Thyroid gland (tissue), 4 donors: ENCODE measurements at places on chromosomes 6 and 20.

DNA sequence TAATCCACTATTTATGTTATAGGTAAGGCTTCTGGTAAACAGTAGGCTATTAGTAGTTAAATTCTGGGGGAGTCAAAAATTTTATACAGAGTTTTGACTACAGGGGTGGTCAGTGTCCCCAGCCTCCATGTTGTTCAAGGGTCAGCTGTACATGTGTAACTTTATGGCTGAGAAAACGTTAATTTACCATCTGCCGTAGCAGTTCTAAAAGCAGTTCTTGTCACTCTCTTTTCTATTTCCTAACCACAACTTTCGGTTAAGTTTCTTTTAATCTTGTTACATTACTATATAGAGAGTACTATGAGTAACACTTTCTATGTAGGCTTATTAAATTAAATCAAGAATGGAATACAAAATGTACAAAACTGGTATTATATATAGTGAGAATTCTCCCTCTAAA lies 21.6 kb upstream of the KIF6 start:
- DNase-seq: no peak

DNA sequence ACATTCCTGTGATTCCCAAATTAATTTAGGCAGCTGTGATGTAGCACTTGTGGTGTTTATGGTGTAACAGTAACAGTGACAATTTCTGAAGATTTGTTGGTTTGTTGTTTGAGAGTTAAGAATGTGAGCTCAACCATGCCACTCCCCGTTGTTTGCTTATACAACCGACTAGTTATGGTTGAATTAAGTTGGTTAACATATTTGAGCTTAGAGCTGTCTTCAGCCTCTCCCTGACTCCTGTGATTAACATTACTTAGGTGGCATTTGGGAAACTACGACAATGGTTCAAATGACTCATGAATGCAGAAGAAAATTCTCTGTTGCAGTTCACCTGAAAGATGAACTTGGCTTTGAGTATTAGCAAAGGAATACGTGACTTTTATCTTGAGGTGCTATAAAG lies 35.9 kb upstream of the PRL start:
- DNase-seq: no peak

DNA sequence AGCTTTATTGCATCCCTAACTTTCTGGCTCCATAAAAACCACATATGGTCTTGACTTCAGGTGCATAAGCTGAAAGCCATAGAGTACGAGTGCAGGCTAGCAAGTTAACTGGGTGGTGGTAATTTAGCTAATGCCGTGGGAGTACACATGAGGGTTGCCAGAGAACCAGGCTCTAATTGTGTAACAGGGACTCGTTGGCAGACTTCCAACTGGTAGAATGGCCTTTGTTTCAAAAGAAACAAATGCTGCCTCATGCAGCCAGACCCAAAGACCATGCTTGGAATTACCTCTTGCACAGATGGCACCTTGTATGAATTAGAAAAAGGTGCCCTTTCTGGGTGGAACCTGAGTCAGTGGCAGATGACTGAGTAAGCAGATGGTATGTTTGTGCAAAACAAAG lies 73.2 kb downstream of the LY86 start:
- DNase-seq: peak; percentile 69

- no peak for DNase-seq
These were observed 56.4 kb upstream of the IYD start for GRCh38 chr6:150312395-150312794.

DNA sequence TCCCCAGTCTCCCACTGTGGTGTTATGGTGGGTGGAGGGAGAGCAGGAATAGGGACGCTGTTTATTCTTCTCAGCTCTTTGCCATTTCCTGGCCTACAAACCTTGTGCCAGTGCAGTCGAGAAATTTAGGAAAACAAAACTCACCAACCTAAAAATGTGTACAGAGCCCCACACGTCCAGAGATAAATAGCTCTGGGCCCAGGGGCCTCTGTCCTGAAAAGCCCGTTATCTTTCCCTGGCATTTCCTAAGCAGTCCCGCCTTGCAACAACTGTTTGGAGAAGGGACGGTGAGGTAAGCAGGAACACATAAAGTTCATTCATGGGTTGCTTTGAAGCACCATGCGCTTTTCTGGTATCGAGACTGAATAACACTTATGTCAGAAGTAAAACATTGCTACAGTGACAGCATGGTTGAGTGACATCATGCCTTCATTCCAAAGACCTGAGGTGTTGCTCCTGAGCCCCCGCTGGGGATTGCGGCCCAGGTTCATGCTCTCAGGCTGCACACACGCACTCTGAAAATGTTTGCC lies 80.1 kb upstream of the NXT1 start:
- DNase-seq: no peak
